Effector CD4-positive, alpha-beta T cell (primary cell): ENCODE measurements at places on chromosomes 5 and 9.

- no peak for DNase-seq
These were observed 55.1 kb downstream of the ADAMTS6 start for GRCh38 chr5:65426656-65427055.

- DNase-seq = no peak
These were observed 276.6 kb downstream of the GADD45G start for GRCh38 chr9:89881431-89881830.

DNA sequence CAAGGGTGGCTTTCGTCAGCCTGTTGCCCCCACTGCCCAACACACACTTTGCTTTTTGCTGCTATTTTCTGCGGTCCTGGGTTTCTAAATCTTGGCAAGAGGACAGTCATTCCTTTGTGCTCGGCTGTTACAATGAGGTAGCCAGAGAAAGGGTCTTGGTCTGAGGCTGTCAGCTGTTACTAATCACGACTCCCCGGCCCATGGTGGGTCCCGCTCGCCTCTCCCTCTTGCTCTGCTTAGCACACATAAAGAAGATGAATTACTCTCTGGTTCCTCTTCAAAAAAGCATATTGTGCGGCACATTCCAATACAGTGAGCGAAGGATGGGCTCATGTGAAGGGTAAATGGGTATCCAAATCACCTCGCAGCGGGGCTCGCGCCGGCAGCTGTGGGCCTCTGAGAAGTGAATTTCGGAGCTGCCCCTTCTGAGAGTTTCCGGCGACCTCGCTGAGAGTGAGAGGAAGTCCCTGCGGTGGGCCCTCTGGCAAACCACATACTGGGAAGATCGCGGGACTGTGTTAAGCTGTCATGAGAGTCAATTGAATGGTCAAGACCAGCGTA is 56.0 kb downstream of the SLC1A3 start:
- DNase-seq = no peak

- DNase-seq = no peak
These were observed 3.3 kb downstream of the ACSL6 start for GRCh38 chr5:132008163-132008473.

DNA sequence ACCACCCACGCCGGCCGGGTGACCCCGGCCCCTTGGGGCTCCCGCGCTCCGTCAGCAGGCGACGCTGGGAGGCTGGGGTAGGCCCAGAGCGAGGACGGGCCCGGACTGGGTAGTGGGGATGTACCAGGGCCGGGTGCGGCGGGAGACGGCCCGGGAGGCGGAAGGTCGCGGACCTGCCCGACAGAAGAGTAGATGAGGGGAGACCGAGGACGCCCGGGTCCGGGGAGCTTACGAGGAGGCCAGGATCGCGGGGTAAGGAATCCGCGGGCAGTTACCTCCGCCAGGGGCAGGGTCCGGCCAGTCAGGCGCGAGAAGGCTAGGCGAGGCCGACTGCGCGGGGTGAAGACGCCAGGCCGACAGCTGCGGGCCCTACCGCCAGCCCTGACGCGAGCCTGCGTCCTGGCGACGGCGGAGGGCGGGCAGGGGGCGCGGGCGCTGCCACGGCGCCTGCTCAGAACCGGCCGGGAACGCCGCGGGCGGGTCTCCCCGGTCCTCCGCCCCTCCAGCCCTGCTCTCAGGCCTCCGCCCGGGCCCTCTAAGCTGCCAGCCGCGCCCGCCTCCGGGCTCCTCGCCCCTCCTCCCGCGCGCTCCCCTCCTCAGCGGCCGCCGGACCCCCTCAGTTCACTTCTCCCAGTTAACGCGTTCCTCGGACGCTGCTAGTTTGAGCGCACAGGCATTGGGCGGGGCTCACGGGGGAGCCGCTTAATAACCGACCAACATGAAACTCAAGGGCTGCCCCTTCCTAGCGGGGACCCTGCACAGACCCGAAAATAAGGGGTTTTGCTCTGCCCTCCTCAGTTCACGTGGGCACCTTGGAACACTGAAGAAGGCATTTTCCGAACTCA is at the start of gene CPLANE1:
Gene CPLANE1 (minus strand): TSS at position 407 of the 845 bp plus-strand sequence. CDS start 1,678 bp downstream, outside the sequence.
- peak; percentile 18 for DNase-seq

- no peak for DNase-seq
These were observed 3.9 kb downstream of the EXOC3 start for GRCh38 chr5:446883-447263.

DNA sequence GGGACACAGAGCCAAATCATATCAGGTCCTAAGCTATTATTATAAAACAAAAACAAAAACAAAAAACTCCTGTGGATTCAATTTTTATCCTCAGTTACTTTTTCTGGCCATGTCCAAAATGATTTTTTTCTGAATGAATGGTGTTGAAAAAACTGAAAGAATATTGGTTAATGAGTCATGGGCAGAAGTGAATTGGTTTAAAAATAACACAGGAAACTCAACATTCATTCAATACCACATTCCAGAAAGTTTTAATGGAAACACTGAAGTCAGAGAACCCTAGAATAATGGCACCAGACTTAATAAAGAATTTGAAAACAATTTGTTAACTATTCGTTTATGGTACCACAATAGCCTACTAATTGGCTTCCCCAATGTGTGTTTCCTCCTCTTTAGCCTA is 102.4 kb upstream of the CDH9 start:
- DNase-seq = no peak

DNA sequence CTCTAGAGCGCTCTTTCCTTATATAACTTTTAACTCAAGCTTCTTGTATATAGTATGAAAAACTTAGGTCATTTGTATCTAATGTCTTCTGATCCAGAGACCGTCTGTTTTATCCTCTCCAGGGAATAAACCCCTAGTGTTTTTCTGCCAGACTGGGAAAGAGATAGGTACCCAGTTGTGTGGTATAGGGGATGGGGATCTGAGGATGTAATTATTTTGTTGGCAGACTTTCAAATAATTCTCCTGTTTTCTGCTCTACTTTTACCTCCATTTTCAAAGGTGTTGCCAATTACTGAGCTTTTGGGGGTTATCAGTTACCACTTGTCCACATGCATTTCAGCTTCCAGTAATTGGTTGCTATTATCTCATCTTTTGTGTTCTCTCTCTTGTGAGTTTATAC is 17.9 kb downstream of the CCDC171 start:
- DNase-seq = no peak

GRCh38 chr5:133996683-133997252 is 8.0 kb downstream of the VDAC1 start:
- DNase-seq = no peak

DNA sequence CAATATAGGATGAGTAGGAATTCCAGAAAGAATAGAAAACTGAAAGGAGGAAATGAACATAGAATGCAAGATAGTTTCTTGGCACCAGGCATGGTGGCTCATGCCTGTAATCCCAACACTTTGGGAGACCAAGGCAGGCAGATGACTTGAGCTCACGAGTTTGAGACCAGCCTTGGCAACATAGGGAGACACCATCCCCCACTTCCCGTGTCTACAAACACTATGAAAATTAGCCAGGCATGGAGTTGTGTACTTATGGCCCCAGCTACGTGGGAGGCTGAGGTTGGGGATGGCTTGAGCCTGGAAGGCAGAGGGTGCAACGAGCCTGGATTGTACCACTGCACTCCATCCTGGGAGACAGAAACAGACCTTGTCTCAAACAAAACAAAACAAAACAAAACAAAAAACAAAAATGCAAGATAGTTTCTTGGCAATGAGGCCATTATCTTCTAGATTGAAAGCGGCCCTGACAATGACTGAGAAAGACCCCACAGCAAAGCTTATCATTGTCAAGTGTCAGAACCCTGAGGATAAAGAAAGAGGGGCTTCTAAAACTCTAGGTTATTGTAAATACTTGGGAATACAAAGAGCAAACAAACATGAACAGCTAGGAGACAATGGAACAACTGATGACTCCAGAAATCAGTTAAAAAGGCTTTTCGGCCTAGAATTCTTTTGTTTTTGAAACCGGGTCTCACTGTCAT is 9.2 kb downstream of the SQSTM1 start:
- no peak for DNase-seq

DNA sequence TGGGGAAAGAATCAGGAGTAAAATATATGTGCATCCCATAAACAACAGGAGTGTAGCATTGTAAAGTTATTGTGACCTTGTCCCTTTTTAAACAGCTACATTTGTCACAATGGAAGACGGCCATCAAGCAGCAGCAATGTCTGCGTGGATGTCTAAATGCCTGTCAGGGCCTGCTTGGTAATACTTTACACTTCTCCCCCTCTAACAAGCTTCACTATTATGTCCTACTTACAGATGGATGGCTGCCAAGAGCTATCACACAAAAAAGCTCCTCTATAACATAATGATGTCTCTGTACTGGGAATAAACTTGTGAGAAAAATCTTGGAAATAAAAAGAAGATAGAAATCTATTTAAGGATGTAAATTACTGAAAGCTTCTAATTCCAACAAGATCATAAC is 213.0 kb downstream of the FBXL17 start:
- no peak for DNase-seq

DNA sequence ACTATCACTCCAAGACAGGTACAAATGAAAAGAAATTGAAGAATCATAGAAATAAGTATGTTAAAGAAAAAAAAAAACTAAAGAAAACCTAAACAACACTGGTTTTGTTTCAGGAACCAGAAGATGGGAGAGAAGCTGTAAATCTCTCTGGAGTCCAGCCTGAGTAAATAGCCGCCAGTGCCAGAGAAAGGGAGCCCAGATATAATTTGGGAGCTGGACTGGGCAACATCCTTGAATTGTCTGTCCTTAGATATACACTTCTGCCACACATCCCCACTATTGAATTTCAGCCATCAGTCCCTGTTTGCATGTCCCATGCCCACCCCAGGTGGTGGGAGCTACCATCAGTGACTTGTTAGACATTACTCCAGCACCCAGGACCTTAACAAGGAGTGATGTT is 979.6 kb downstream of the DTWD2 start:
- no peak for DNase-seq

DNA sequence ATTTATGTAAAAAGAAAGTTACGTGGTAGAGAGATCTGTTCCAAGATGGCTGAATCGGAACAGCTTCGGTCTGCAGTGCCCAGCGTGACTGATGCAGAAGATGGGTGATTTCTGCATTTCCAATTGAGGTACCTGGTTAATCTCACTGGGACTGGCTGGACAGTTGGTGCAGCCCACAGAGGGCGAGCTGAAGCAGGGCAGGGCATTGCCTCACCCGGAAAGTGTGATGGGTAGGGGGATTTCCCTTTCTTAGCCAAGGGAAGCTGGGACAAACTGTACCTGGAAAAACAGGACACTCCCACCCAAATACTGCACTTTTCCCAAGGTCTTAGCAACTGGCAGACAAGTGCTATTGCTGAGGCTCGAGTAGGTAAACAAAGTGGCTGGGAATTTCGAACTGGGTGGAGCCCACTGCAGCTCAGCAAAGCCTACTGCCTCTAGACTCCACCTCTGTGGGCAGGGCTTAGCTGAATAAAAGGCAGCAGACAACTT is 13.1 kb upstream of the HSD17B4 start:
- DNase-seq = no peak

DNA sequence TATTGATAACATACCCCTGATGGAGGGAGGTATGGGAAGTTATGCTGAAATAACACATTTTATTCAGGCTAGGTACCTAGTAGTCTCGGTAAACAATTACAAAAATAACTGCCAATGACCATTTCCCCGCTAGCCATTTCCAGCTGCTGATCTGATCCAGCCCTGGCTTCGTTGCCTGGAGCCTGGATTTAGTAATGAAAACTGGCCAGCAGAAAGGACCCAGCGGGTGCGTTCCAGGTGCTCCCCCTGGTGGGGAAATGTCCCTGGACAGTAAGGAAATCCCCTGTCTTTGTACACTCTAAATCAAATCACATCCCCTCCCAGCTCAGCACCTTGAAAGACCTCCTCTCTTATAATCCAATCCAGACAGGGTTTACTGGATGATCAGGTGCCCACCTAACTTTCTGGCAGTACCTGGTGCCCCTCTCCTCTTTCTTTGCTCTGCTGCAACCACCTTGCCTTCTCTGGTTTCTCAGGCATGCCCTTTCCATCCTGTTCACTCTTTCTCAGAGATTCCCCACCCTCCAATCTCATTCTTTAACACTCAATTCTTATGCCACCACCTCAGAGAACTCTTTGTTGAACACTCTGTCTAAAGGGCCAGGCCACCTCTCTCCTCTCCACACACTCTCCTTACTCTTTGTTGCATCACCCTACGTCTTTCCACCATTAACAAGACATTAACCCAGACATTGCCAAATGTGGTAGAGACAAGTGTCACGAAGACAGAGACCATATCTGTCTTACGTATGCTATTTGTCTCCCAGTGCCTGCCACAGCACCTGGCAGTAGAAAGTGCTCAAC is 50.1 kb upstream of the SMAD5 start:
- DNase-seq = peak; percentile 49

DNA sequence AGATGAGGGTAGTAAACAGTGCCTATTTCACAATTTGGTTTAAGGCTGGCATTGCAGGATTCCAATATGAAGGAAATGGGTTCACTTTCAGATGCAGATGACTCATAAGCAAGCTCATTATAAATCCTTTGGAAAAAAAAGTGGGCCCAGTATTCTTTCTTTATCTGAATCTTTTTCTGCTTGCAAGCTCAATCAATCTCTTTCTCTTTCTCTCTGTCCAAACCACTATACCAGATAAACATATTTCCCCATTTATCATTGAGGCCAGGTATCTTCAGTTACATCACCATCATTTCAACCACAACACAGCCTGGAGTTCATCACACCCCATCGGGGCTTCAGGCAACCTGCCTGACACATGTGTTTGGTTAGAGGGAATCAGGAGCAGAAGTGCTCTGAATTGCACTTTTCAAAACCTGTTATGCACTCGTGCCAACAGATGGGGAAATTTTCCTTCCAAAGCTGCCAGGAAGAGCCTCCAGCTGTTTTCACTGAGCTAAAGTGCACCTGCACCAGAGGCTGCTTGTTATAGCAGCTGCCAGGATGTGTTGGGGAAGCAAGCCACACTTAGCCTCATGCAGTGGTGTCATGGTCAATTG is 30.0 kb upstream of the MAMDC2 start:
- DNase-seq = no peak

GRCh38 chr5:113124914-113125313 is 148.3 kb downstream of the DCP2 start:
- DNase-seq = no peak

DNA sequence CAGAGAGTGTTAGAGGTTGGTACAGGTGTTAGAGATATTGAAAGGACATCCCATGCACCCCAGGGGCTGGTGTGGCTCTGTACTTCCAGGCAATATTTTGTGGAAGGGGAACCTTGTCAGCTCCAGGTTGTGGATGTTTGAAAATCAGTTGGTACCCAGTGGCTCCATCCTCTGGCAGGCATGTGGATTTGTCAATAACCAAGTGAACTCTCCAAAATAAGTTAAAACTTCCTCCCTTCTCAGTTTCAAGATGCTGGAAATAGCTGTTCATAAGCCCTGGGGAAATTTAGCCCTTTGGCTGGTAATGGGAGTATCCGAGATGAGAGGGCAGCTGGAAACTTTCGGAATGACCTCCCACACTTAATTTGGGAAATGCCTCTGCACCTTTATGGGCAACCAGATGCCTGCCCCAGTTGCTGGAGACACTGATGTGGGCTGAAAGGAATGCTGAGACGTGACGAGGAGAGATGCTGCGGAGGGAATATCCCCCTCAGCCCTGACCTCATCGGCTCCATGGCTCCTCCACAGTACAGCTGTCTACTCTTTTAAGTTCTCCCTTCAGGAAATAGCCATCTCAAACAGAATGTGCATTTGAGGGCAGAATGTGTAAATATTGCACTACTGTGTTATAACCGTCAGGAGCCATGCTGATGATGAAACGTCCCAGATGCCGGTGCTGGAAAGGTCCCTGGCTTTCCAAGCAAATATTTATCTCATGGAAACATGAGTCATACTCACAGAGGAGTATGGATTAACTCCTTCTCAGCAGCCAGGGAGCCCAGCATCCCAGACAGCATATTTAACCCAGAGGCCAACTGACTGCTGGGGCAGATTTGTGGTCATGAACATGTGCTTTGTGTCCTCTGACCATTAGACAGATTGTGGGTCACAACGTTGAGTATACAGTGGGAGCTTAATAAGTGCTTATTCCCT is 29.5 kb downstream of the TGFBI start:
- DNase-seq = no peak
